Brain (organoid and tissue), 16 donors: ENCODE measurements at places on chromosomes 16 and 17. TPM values are rescaled to one million over a fixed set of nuclear protein-coding genes. Genes with fewer than 3 reads are reported as not detected.

The AANAT gene
- not detected for polyA plus RNA-seq

The WFDC1 gene
- 4.8 TPM for polyA plus RNA-seq

- no peak for DNase-seq
Observed at GRCh38 chr17:42071810-42072209, 21.4 kb upstream of the C17orf113 start.

DNA sequence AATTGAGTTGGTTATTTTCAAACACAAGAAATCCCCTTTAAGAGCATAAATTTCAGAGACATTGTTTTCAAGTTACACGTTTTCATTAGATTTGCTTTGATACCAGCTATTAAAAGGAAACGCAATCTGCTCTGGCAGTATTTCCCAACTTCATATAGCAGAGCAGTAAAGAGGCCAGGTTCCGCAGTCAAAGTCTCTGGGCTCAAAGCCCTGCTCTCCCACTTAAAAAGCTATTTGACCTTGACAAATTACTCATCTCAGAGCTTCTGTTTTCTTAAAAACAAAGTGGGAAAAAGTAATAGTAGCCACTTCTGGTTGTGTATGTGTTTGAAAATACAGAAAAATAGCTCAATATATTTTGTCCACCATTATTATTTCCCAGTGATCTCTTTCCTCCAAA lies 89.7 kb upstream of the CDYL2 start:
- no peak for DNase-seq

DNA sequence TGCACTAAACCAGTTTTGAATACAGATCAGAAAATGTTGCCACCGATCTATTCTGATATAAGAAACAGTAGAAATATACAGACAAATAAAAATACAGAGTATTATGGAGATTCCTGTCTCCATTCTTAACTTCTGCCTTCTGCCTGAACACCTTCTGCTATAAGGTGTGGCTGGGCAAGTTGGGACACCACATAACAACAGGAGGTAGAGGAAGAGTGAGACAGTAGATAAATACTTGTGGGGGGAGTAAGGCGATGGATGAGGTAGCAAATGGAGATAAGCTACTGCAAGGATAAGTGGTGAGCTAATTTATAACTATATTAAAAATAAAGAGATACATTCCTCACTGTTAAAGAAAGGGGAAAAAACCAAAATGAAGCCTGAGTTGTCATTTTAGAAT lies 143.7 kb downstream of the CDH8 start:
- DNase-seq = no peak

The TM4SF5 gene
- polyA plus RNA-seq = not detected
